Psoas muscle (tissue), 8 donors: ENCODE measurements at places on chromosomes 16 and 17. TPM values are rescaled to one million over a fixed set of nuclear protein-coding genes. Genes with fewer than 3 reads are reported as not detected.
A peak's percentile ranks its signal among the peaks of the same experiment; 100 is the strongest.

DNA sequence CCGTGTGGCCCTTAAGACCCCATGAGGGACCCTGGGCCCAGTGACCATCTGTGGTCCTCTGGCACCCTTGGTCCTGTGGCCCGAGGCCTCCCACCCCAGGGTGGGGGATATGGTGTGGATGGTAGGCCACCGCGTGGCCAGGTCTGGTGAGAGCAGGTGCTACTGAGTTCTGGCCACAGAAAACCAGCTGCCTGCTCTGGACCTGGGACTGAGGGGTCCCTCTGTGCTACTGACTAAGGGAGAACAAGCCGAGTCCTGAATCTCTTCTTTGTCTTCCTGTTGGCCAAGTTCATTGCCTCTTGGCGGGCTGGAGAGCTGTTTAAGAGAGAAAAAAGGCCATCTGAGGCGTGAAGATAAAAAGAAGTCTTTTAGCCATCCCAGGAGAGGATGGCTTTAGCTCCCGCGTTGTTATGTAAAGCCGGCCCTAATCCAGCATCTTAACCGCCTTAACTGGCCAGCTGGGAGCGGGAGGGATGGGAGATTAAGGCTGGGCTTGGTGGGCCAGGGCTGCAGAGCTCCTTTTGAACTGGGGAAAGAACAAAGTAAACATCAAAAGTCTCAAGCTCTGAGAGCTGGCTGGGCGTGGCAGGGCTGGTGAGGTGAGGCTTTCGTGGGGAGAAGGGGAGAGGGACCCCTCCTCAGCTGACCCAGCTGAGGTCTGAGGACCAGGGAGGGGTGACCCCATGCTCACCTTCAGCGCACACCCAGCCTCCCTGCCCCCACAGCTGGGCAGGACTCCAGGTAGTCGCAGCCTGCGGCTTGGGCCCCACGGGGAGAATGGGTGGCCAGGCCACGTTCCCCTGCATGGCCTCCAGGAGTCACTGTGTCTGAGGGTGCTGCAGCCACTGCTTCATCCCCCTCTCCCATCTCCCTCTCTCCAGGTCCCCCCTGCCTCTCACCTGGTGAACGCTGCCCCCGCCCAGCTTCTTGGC lies 62.4 kb downstream of the NKD1 start:
- DNase-seq = peak; percentile 5

DNA sequence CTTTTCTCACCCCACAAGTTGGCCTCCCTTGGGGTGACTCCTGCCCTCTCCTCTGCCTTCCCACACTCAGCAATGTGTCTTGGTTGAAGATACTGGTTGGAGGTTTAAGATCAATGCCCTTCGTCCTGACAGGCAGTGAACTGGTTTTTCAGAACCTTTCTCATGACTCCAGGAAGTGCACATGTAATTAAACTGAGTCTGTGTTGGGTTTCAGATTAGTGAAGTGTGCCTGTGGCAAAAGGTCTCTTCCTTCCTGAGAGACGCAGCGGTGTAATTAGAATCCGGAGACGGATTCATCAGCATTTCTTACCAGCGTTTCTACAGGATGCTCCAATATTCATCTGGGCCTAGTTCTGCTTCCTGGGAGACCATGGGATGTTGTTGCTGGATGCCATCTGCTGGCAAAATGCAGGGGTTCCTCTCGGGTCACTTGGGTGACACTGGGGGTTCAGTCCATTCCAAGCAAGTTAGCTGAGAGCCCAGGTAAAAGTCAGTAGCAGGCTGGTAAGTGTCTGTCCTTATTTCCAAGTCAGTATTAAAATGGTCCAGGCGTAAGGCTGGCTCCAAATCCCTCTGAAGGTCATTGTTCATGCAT lies 233.3 kb downstream of the XYLT1 start:
- no peak for DNase-seq

- no peak for DNase-seq
Measured at GRCh38 chr16:71315269-71315668, 26.1 kb upstream of the CMTR2 start.

DNA sequence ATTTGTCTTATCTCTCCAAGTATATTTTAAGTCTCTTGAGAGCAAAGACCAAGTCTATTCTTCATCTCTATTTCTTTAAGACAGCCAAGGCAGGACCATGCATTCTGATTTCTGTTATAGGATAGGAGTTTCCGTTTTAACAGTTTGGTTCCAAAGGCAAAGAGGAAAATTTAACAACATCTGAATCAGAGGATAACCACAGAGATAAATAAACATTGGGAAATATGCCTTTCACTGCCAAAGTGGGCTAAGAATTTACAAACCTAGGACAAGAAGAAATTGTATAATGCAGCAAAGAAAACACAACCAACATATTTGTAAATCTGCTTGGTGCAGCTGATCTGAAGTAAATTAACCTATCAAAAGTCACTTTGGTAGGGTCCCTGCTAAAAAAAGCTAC lies 37.7 kb downstream of the USP32 start:
- DNase-seq = no peak

DNA sequence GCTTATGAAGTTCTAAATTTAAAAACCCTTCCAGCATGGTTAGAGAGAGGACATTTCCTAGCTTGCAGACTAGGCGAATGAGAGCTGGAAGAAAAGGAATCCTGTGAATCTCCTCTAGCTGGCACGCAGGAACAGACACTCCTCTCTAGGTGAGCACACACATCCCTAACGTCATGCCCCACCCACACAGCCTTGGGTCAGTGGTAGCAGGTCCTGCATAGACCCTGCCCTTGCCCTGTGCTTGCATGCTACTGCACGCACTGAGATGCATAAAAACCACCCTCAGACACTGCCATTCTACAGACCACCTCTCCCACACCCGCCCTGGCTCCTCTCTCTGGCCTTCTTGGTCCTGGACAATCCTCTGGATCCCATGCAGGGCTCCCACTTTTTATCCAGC lies 23.5 kb downstream of the CES1 start:
- no peak for DNase-seq

- DNase-seq = no peak
Measured at GRCh38 chr16:12801511-12802042, 2.1 kb downstream of the CPPED1 start.

GRCh38 chr17:74280093-74280513 lies 6.1 kb downstream of the DNAI2 start:
- no peak for DNase-seq

Gene NUPR1
- polyA plus RNA-seq = 141 TPM

Gene LPO
- not detected for polyA plus RNA-seq

Gene ACSM2A
- 0.05 TPM for polyA plus RNA-seq

Gene BRIP1
- not detected for polyA plus RNA-seq
